ENCODE measurements at places on chromosomes 1 and 21.

DNA sequence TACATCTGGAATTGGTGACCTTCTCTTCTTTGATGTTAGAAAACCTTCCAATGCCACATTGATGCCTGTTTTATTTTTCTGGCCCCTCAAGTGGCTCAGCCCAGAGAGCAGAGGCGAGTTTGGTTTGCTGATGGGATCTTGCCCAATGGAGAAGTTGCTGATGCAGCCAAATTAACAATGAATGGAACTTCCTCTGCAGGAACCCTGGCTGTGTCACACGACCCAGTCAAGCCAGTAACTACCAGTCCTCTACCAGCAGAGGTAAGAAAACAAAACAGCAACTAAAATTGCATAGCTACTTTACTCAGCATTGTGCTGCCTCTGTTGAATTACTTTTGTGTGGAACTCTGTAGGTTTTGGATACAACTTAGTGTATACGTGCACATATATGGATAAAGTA is 97.6 kb downstream of the CC2D1B start:
- no peak for DNase-seq

GRCh38 chr1:76865696-76866286 is 1.5 kb upstream of the ST6GALNAC5 start:
- no peak for DNase-seq

DNA sequence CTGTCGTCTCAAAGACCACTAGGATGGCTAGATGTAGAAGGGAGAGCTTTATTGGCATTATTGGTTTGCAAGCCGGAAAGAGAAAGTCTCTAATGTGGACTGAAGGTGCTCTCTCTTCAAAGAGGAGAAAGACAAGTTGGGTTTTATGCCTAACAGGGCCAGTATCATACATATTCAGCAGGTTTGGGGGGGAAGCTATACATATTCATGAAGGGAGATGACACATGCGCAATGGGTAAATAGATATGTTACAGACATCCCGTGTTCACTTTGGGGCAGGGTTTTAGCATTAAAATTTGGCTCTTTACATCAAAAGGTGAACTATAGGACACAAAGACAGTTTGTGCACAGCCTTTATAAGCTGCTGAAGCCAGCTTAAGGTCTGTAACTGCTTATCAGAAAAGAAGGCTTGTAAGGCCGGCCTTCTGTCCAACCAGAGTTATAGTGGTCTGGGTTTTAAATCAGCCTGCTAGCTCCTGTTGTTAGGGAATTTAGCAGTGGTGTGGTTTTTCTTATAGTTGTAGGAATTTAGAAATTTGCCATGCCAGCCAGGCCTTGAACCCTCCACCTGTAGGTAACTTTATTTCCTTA is 46.5 kb upstream of the LRRN2 start:
- no peak for DNase-seq

- DNase-seq: no peak
Measured at GRCh38 chr1:10832703-10833102, 36.3 kb upstream of the CASZ1 start.
